Activated CD4-positive, CD25-positive, alpha-beta regulatory T cell treated with anti-CD3 and anti-CD28 coated beads, Interleukin-2, amount 50 U/mL, for 72 hours (primary cell): ENCODE measurements at places on chromosomes 7 and 10.

DNA sequence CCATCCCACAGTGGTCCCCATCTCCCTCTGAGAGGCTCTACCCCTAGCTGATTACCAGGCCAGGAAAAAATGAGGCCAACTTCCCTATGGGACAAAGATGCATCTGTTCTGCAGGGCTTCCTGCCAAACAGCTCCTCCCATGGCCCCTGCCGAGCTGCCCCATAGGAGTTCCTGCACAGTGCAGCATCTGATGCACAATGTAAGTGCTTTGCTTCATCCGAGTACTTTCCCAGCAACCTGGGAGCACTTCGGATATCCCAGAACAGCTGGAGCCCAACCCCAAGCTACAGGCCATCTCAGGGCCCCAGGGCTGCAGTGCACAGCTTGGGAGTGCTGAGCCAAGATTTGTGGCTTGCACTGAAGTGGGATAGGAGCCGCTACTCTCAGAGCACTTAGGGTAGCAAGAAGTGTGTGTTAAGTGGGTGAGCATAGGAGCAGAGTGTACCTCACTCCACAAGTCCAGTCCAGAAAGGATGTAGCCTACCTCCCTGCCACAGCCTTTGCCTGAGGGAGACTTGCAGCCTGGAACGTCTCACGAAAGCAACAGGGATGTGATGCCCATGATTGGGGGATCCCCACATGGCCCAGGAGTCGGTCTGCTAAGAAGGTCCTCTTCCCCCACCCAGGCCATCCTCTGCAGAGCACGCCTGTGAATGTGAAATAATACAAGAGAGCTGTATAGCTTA, 209.6 kb upstream of the VWC2 start:
- no peak for DNase-seq

- peak; percentile 53 for DNase-seq
These were observed 2.1 kb downstream of the SNX10 start for GRCh38 chr7:26293569-26294308.

- no peak for DNase-seq
These were observed 6.3 kb upstream of the ZNF503 start for GRCh38 chr10:75407713-75408508.

DNA sequence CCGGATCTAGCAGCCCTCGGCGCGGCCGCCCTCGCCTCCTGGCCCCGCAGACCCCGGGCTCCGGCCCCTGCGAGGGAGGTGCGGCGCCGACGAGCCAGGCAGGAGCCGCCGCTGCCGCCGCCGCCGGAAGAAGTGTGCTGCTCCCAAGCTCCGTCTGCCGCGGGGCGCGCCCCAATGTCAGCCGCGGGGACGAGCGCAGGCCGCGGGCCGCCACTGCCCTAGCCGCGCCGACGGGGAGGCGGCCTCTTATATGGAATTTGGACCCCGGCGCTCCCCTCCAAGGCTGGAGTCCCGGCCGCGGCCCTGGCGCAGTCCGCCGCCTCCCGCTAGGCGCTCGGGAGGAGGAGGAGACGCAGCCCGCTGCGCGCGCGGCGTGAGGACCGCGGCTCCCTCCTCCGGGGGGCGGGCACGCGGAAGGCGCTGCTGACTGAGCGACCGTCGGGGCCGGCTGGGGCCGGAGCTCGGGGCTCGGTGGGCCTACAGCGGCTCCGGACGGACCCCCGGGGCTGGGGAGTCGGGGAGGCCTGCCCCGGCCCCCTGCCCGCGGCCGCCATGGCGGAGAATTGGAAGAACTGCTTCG, at the start of gene TRIM8:
Gene TRIM8 (plus strand): TSS at position 414 of the 580 bp plus-strand sequence. CDS start 139 bp downstream, at position 553.
- DNase-seq = peak; percentile 70

GRCh38 chr7:11935905-11936304, 103.9 kb upstream of the THSD7A start:
- DNase-seq = no peak

- DNase-seq = no peak
These were observed 234.7 kb upstream of the TCERG1L start for GRCh38 chr10:131546086-131546810.

GRCh38 chr10:132687181-132687892, 98.6 kb downstream of the NKX6-2 start:
- DNase-seq = no peak

- no peak for DNase-seq
These were observed 11.7 kb upstream of the VIM start for GRCh38 chr10:17216217-17216900.

- DNase-seq = no peak
These were observed 30.0 kb downstream of the NUDT1 start for GRCh38 chr7:2272031-2272430.

DNA sequence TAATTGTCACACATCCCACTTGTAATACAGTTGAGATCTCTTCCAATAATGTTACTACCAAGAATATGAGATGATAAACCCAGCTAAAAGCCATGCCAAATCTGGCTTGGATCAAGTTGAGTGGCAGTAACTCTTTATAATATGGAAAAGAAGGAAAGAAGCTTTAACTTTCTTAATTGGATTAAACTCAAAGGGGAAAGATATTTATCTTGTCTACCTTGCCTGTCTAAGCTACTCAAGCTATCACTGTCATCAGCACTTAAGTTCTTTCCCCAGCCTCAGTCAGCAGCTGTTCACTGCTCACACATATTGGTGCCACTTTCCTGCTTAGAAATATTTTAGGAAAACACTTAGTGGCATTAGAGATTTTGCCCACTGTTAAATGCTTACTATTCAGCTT, 350.7 kb downstream of the IPMK start:
- no peak for DNase-seq

GRCh38 chr10:16155834-16156233, 281.0 kb upstream of the PTER start:
- DNase-seq = no peak

- no peak for DNase-seq
These were observed 83.2 kb upstream of the CHST15 start for GRCh38 chr10:124176349-124177179.

GRCh38 chr10:110221721-110222261, 14.4 kb downstream of the MXI1 start:
- peak; percentile 58 for DNase-seq

DNA sequence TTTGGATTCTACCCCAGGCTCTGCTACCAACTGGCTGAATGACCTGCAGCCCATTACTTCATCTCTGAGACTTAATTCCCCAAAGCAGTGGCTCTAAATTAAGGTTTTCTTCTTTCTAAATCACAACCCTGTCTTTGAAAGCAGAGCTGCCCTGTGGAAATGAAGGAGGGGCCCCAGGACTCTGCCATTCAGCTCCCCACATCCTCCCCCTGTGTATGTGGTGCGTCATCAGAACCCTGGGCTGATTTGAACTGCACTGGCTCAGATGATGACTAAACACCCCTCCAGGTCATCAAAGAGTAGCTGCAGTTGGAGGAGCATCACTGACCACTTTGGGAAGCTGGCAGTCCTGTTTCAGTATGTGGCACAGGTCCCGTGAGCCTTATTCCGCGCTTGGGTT, 46.6 kb downstream of the BPGM start:
- DNase-seq = no peak

GRCh38 chr10:48575901-48576300, 29.0 kb downstream of the ARHGAP22 start:
- DNase-seq = no peak

GRCh38 chr10:47339759-47340607, 8.2 kb upstream of the RBP3 start:
- DNase-seq = no peak

DNA sequence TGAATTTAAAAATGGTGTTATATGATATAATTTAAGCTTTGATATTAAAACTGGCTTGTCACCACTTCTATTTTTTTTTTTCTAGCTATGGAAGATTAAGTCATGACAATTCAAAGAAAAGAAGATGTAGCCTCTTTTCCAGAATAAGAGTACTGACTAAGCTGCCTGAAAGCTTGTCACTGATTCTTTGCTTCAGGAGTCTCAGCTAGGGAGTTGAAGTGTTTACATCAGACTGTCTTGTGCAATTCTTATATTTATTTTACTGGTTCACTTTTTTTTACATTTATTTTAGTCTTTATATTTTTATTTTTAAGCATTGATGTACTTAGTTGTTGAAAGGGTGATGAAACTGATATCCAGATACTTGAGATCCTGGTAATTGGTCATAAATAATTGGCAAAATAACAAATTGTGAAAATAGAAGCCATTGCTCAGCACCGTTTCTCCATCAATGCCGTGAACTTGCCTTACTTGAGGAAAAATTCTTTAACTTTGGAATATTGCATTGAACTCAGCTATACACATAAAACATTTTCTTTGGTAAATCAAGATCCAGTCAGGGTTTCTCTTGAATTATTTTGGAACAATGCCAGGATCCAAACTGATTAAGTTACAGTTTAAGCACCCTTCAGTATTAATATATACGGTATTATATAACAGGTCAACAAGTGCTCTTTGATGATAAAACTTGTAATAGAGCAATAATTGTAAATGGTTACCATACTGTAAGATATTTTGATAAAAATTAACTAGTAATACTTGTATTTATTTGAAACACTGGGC, 156.4 kb downstream of the PHTF2 start:
- DNase-seq = no peak

- DNase-seq = no peak
These were observed 192.7 kb upstream of the LRGUK start for GRCh38 chr7:133934262-133934976.

DNA sequence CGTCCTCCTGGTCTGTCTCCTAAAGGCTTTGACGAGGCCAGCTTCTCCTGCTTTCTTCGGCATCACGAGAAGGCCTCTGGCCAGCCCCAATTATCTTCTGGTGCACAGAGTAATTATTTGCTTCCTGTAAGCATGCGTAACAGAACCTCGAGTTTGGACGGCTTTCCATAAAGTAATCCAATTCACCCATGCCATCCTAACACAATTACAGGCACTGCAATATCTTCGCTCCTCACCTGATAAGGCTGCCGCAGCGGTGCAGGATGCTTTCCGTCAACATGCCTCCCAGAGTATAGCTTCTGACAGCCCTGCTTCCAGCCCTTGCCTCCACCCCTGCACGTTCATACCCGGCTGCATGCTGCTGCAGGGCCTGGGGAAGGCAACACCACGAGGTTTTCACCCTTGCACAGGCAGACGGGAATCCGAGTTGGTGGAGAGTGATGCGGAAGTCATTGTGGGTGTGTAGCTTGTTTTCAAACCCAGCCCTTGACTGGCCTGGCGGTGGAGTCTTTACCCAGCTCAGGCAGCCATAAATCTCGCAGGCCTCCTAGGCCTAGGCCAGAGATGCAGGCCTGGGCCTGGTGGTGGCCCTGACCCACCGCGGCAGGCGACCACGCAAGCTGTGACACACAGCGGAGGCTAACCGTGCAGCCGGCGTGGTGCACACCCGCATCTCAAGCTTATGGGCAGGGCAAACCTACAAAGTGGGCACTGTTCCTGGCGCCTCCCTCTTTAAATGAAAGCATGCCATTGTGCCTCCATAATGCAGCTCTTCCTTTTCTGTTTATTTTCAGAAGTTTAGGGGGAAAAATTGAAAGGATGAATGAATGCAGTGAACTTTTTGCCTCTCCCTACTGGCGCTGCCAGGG, 12.7 kb downstream of the EBF3 start:
- DNase-seq = no peak

DNA sequence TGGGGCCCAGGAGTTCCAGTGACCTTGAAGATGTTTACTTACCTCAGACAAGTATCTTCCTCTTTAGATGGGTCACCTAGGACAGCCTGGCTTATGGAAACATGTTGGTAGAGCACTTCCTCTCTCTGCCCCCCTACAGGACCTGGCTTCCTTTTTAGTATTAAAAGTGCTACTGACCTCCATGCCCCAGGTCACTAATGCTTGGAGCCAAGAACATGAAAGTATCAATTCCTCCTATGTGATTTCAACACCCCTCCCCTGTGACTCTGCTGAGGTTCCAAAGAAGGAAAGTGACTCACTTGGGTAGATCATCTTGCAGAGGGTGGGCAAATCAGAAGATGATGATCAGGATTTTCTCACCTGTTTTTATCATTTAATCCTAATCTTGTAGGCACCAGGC, 125.3 kb upstream of the CCDC6 start:
- DNase-seq = no peak

DNA sequence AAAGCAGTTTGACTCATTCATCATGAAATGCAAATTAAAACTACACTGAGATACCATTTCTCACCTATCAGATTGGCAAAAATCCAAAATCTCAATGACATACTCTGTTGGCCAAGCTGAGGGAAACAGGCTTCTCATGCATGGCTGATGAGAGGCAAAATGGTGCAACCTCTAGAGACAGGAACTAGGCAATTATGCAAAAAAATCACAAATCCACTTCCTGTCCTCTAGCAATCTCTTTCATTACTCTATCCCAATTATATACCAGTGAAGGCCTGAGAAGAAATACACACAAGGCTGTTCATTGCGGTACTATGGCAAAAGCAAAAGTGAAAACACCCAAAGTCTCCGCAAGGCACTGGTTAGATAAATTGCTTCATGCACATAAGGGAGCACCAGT, 25.9 kb upstream of the PTPRN2 start:
- DNase-seq = no peak

- DNase-seq = no peak
These were observed 4.0 kb downstream of the ARHGAP22 start for GRCh38 chr10:48600645-48601505.

- DNase-seq = no peak
These were observed 55.6 kb upstream of the CAMK2B start for GRCh38 chr7:44380831-44381493.

GRCh38 chr10:128440513-128441160, 314.4 kb upstream of the MKI67 start:
- DNase-seq = no peak

DNA sequence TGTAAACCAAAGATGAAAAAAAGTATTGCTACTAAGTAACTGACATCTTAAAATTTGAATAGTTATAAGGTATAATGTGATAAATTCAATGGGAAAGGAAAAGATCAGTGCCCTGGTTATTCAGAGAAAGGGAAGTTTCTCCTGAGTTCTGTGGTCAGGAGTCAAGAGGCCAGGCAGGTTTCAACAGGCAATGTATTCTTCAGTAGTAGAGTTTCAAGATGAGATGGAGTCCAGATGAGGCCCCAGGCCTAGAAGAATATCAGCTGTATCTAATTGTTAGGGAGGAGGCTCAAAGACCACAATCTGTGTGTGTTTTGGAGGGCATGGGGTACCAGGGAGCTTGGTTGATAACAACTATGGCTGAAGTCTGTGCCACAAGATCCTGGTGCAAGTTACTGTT, 101.4 kb upstream of the DLX6 start:
- DNase-seq = no peak

DNA sequence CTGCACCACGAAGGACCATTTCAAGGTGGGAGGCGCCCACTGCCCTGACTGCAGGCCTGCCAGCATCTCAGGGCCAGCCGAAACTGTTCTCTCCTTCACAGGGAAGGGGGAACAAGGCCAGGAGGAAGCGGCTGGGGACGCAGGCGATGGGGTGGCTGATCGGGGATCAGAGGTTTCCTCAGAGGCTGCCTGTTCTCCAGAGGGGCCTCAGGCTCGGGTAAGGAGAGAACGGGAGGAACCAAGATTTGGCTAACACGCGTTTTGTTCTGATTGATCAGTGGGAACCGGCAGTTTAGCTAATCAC, 87.9 kb downstream of the DIP2C start:
- DNase-seq = no peak

GRCh38 chr7:15906436-15906835, 220.0 kb upstream of the MEOX2 start:
- no peak for DNase-seq

- no peak for DNase-seq
These were observed 27.5 kb upstream of the EZH2 start for GRCh38 chr7:148911626-148912025.
